A549 treated with GW870086 at 1 μM for 4 hours (cell line): ENCODE measurements at places on chromosomes 4 and X. TPM values are rescaled to one million over a fixed set of nuclear protein-coding genes. Genes with fewer than 3 reads are reported as not detected.

Gene CSN1S1
- total RNA-seq, result not detected in 5 replicates

Gene TGIF2LX
- total RNA-seq, result not detected in 5 replicates

Gene BGN
- total RNA-seq, result 0.07 TPM in 1 of 5 replicates, not detected in the others

Gene SORBS2
- total RNA-seq, result 0.35 to 0.59 TPM (median 0.50 TPM) in 4 of 5 replicates, not detected in the other

Gene ATOH1
- total RNA-seq, result not detected in 5 replicates

Gene NDUFC1
- 77.3 to 82.2 TPM (median 80.8 TPM) in 5 replicates for total RNA-seq

Gene ZFP92
- total RNA-seq, result 0.42 to 0.59 TPM (median 0.57 TPM) in 5 replicates

Gene CENPVL3
- total RNA-seq, result 0.08 to 0.37 TPM (median 0.18 TPM) in 4 of 5 replicates, not detected in the other

Gene PRKG2
- total RNA-seq, result 0.56 to 1.2 TPM (median 0.71 TPM) in 5 replicates

Gene CHIC2
- 8.5 to 9.9 TPM (median 9.1 TPM) in 5 replicates for total RNA-seq

Gene TRIM2
- total RNA-seq, result 0.71 to 0.93 TPM (median 0.89 TPM) in 5 replicates

Gene SPANXD
- total RNA-seq, result not detected in 5 replicates

Gene SATL1
- total RNA-seq, result not detected in 5 replicates

Gene HMGB3
- total RNA-seq, result 122 to 163 TPM (median 138 TPM) in 5 replicates

Gene TRIML2
- 39.1 to 59.1 TPM (median 46.0 TPM) in 5 replicates for total RNA-seq

Gene CCDC158
- not detected in 5 replicates for total RNA-seq

Gene RAB41
- not detected in 5 replicates for total RNA-seq

Gene DACH2
- total RNA-seq, result not detected in 5 replicates

Gene ERCC6L
- total RNA-seq, result 9.8 to 12.6 TPM (median 11.6 TPM) in 5 replicates

Gene NAP1L3
- total RNA-seq, result 0.27 to 0.50 TPM (median 0.34 TPM) in 5 replicates

Gene BANK1
- 0.94 to 1.3 TPM (median 1.1 TPM) in 5 replicates for total RNA-seq

Gene RAB9B
- total RNA-seq, result 0.03 to 0.05 TPM (median 0.05 TPM) in 3 of 5 replicates, not detected in the others

Gene LPAR4
- total RNA-seq, result not detected in 5 replicates

Gene CDKL5
- total RNA-seq, result 2.3 to 5.7 TPM (median 5.1 TPM) in 5 replicates

Gene TEX13D
- not detected in 5 replicates for total RNA-seq
